ENCODE measurements at places on chromosomes 7 and 10. TPM values are rescaled to one million over a fixed set of nuclear protein-coding genes. Genes with fewer than 3 reads are reported as not detected.

The ECD gene
- total RNA-seq, result 14.4 TPM

The PNLIP gene
- total RNA-seq, result not detected

The PDE1C gene
- 47.8 TPM for total RNA-seq

The SH2D4B gene
- 0.12 TPM for total RNA-seq

The NPY4R2 gene
- total RNA-seq, result 1.1 TPM

The SERPINE1 gene
- 40.8 TPM for total RNA-seq

The SUPV3L1 gene
- total RNA-seq, result 20.8 TPM

The ZNF722 gene
- total RNA-seq, result not detected

The HOXA11 gene
- not detected for total RNA-seq

- DNase-seq, result no peak
Observed at GRCh38 chr7:7799138-7799537, 80.7 kb upstream of the RPA3 start.

DNA sequence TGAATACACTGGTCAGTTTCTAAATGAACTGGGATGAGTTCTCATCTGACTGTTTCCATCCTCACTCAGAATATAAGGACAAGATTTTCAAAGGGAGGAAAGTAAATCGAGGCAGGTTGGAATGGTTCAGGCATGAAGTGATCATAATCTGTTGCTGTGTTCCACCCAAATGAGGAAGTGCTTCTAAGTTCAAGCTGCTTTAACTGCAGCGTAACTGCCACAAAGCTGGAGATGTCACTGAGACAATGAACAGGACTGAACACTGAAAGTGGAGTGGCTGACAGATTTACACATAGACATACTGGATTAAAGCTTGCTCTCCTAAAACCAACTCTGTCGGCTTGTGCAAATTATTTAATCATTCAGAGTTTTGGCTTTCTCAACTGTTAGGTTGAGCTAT, 66.6 kb downstream of the GPR37 start:
- no peak for DNase-seq

GRCh38 chr10:115141254-115141653, 48.1 kb downstream of the ATRNL1 start:
- DNase-seq, result no peak

DNA sequence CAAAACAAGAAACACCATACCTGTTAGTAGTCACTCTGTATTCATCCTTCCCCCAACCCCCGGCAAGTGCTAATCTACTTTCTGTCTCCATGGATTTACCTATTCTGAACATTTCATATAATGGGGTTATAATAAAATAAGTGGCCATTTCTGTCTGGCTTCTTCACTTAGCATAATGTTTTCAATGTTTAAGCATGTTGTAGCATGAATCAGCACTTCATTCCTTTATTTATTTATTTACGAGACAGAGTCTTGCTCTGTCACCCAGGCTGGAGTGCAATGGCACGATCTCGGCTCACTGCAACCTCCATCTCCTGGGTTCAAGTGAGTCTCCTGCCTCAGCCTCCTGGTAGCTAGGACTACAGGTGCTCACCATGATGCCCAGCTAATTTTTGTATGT, 69.2 kb downstream of the HIP1 start:
- no peak for DNase-seq

GRCh38 chr7:23012908-23013714, 819 bp downstream of the HYCC1 start:
- DNase-seq, result no peak

DNA sequence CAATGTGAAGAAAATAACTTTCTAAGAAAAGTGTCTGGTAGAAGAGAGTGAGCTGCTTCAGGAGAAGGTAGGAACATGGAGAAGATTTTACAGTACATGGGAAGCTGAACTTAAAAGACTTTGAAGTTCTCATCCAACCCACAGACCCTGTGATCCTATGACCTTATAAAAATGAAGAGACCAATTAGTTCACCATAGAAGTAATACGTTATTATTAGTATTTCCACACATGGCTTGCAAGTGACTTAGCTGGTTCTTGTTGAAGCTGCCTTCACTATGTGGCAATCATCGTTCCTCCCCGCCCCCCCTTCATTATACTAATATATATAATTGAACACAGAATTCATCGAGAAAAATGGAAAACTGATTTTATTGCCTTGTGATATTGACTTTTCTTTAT, 129.1 kb downstream of the SND1 start:
- DNase-seq, result no peak

GRCh38 chr10:84405662-84406061, 77.3 kb downstream of the CCSER2 start:
- no peak for DNase-seq

GRCh38 chr7:19118636-19119371, 1.4 kb upstream of the TWIST1 start:
- peak; percentile 59 for DNase-seq

- DNase-seq, result no peak
Observed at GRCh38 chr7:46076527-46076926, 155.5 kb upstream of the IGFBP3 start.

GRCh38 chr10:28202941-28203352, 99.9 kb downstream of the MPP7 start:
- peak; percentile 70 for DNase-seq

- no peak for DNase-seq
Observed at GRCh38 chr7:48102530-48102929, 13.5 kb downstream of the UPP1 start.

DNA sequence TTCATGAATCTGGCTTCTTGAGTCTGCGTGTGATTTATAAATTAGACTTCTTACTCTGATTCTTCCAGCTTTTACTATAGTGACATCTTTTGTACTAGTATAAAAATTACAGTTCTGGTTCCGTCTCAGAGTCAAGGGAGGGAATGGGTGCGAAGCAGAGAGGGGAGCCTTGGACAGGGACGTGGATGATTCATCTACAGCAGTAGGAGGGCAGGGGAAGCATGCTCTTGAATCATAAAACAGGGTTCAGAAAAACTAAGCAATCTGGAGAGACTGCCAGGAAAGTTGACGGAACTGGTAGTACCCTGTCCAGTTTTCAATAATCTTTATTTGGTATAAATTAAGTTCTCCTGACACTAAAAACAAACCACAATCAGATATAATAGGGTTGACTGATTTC, 58.1 kb downstream of the ITGA8 start:
- no peak for DNase-seq

- no peak for DNase-seq
Observed at GRCh38 chr10:6416892-6417512, 163.1 kb downstream of the PRKCQ start.

DNA sequence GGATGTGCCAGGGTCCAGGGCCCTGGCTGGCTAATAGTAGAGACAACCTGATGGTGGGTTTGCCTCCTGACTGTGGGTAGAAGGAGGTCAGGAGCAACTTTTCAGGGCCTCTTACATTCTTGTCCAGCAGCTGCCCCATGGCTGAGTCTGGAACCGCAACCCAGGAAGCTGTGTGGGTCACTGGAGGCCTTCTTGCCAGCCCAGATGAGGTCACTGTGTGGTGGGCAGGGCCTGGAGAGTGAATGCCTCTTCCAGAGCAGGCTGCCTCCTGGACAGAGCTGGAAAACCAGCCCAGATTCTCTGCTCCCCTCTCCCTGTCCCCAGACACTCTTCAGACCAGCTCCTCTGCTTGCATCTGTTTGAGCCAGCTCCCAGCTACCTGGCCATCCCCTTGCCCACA, 43.5 kb upstream of the LEP start:
- DNase-seq, result no peak

DNA sequence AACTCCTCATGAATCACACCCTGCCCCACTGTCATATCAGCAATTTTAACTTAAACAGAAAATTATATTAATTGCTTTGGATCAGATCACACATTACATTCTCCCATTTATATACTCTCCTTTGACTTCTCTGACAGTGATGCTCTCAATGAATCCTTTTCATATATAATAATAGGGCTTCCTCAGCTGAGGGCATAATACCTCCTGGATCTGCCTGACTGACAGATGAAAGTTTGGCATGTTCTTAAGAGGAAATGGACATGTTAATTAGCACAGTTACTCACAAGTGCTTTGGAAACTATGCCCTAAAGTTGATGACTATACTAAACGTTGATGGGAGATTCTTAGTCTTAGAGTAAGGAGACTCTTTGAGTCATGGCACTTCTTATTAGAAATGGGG, 478.2 kb upstream of the LRRN3 start:
- DNase-seq, result no peak

DNA sequence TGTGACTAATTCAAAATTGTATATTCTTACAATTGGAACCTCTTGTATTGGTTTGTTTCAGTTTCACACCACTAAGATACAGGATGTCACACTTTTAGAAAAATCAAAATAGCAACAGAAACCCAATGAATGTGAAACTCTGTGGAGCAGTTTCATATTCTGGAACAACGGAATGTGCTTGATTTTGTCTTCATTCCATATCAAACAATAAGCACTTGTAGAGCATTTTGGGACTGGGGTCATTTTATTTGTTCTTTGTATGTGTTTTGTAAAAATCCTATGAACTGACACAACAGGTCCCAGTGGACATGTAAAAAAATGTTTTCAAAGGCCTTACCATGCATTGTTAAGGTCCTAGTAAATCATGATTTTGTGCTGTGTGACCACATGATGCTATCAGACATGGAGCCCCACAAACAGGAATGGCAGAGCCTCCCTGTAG, 123.1 kb downstream of the DKK1 start:
- DNase-seq, result no peak

DNA sequence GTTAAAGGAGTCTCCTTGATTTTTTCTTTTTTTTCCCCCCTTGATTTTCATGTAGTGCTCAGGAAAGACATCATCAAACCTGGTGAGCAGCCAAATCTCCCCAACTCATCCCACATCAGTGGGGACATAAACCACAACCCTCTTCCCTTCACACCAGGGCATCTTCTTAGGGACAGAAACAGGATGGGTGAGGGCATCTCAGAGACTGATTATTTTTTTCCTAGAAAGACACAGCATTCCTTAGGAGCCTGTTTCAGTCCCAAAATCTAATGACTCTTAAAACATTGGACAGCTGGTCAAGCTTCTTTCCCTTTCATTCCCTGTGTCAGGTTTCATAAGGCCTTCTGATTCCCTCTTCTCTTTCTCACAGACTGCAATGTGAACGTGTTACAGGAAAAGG, 31.5 kb upstream of the GSAP start:
- DNase-seq, result no peak

DNA sequence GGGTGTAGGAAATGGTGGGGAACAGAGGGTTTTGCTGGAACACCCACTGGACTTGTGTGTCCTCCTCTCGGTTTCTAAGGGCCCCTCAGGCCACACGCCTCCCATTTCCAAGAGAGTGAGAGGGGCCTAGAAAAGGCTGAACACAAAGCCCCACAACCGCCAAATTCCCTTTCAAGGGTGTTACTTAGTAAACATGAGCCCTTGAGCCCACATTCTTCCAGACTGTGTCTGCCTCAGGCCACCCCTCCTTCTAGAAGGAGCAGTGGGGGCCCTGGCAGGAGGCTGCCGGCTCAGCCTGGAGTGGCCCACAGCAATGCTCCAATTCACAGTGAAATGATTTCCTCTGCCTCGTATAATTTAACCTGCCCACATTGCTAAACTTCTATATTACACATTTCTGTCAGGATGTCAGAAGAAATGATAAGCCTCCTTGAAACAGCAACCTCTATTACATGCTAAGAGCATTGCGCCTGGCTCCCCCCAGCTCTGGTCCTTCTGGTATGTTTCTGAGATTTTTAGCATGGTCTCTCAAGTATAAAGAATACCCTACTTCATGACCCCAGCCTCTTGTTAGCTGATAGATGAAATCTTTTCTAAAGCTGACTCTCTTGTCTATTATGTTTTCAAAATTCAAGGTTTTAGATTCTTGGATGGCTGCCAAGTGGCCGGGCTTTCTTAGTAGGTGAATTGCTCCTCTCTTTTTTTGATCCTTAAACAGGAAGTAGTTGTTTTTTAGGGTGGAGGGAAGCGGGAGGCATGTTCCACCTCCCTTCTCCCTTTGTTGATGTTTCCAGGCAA, 673.9 kb upstream of the GALNT17 start:
- no peak for DNase-seq

DNA sequence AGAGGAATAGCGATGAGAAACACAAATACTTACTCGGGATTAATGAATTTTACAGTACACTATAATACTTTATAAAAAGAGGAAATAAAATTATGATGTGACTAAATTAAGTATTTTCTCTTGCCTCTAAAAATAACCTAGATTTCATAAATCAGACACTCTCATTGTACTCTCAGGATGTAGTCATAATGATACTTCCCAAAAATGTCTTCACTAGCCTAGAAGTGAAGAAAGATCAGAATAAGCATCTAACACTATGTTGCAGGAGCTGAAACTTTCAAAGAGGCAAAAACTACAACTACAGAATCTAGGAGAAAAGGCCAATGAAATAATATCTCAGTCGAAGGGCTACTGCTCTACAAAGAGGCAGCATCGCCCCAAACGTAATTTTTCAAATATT, 49.4 kb downstream of the DNAJC1 start:
- no peak for DNase-seq

GRCh38 chr10:132707776-132708171, 78.2 kb downstream of the NKX6-2 start:
- DNase-seq, result no peak

DNA sequence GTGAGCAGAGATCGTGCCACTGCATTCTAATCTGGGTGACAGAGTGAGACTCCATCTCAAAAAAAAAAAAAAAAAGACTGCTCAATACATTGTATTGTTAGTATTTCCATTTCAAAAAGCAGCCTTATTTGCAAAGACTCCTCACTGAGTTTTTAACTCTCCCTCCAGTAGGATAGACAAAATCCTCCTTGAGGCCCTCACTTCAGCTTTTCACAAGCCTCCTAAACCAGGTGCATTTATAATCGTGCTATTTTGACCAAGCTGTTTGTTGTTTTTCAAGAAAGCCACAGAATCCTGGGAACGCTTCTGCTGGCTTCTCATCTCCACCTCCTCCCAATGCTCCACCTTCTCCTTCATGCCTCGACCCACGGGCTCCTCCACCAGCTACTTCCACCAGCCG, 6.3 kb upstream of the DDIT4 start:
- no peak for DNase-seq

GRCh38 chr7:26052706-26053105, 99.3 kb upstream of the NFE2L3 start:
- no peak for DNase-seq

- DNase-seq, result no peak
Observed at GRCh38 chr10:75331081-75331480, 70.5 kb downstream of the ZNF503 start.

DNA sequence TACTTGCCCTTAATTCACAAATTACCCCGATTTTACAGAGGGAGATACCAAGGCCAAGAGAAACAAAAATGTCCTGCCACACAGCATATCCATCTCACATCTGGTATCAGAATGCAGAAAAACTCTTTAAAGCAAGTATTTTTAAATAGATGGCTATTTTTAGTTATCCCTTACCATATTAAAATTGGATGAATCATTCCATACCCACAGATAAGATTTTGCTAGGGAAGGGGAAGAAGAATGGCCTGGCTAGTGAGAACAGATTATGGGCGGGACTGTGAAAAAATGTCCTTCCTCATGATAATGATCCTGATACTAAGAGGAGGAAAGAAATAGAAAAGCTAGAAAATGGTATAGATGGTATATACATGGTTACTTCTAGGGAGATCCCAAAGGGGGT, 80.6 kb upstream of the GATAD1 start:
- no peak for DNase-seq

Data from right atrium auricular region (tissue), 2 donors.